ENCODE measurements at places on chromosomes 2 and 18.
A peak's percentile ranks its signal among the peaks of the same experiment; 100 is the strongest.

DNA sequence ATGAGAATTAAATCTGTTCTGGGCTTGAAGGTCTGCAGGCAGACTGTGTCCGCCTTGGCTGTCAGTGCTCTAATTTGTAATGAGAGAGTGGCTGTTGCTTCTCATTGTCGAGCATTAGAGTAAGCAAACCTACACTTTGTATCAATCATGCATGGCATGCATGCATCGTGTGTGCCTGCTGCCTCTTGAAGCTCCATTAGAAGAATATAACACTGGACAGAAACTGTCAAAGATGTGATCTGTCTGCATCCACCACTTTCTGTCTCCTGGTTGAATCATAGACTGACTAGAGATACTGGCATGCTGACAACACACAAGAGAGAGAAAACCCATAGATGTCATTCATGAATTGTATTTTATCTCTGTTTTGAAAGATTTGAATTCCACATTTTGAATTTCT is 275.0 kb upstream of the NXPH2 start:
- DNase-seq: no peak

DNA sequence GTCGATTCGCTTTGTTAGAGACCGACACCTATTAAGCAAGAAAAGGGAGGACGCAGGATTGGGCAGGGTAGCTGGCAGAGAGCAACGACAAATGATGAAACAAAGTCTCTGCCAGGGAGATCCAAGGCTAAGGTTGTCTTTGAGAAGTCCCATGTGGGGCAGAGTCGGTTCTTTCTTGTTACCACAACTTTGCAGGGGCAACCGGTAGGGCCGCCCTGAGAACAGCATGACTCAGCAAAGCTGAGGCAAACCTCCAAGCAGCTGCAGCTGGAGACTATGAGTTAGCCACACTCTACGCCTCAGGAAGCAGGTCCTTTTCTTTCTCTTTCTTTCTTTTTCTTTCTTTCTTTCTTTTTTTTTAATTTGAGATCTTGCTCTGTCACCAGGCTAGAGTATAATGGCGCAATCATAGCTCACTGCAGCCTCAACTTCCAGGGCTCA is 452.3 kb upstream of the ID2 start:
- peak; percentile 6 for DNase-seq

DNA sequence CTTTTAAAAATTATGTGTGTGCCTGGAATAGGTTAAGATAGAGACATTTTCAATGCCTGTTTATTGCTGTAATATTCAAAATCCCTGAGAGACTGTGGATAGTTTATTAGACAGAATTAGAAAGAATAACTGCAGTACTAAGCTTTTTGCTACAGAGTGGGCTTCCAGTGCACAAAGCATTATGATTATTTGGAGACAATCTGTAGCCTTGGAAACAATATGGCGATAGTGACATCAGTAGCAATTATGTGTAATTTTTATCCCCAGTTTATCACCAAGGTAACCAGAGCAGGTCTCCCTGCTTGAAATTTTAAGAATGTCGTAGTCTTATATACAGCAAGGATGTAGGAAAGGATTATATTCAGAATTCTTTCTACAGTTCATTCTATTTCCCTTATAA is 100.0 kb downstream of the MYO3B start:
- no peak for DNase-seq

GRCh38 chr2:43924463-43924862 is 71.3 kb downstream of the LRPPRC start:
- DNase-seq: no peak

DNA sequence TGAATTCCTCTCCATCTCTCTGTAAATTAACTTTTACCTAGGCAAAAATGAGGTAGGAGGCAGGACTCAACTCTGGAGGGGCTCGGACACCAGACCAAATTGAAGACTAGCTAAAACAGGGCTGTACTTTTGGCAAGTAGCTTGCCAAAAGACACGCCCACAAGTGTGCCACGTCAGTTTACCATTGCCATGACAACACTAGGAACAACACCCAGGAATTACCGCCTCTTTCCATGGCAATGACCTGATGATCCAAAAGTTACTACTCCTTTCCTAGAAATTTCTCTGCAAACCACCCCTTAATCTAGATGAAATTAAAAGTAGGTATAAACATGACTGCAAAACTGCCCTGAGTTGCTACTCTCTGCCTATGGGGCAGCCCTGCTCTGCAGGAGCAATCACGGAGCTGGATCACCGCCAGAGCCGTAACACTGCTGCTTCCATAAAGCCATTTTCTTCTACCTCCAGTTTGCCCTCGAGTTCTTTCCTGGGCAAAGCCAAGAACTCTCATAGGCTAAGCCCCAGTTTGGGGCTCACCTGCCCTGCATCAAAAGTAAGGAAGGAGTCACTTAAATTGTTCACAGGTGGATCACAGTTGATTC is 66.0 kb upstream of the FAM136A start:
- DNase-seq: no peak

DNA sequence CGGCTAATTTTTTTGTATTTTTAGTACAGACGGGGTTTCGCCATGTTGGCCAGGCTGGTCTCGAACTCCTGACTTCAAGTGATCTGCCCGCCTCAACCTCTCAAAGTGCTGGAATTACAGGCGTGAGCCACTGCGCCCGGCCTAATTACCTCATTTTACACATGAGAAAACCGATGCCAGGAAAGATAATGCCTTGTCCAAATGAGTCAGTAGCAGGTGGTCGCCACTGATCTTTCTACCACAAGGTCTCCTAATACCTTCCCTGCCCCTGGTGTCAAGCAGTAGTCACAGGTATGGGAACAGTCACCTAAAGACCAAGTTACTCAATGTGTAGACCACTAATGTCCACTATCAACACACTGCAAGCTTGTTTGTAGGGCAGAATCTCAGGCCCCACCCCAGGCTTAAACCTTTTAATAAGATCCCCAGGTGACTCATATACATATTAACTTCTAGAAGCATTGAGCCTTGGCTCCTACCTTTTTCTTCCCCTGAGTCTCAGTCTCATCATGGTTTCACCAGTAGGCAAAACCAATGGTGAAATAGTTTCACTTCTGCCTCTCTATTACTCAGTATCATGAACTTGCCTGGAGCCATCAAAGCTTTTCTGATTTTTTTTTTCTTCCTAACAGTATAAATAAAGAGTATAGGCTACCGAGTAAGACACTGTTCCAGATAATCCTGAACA is 6.9 kb upstream of the EPB41L5 start:
- DNase-seq: no peak

DNA sequence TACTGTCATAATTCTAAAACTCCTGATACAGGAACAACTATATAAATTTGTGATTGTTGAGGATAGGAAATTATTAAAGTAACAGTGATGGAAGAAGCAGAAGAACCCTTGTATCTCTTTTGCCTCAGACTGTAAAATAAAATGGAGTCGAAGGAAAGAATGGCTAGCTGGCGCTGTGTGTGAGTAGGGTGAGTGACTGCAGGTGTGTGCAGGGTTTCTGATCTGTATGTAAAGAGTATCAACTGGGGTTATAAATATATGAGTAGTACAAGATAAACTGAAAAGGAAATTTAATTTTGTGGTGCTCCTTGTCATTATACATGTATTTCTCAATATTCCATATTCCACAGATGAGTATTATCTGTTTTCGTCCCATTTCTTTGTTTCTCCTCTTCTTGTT is 15.2 kb downstream of the POLI start:
- no peak for DNase-seq

GRCh38 chr2:84388133-84388532 is 70.9 kb downstream of the SUCLG1 start:
- no peak for DNase-seq

DNA sequence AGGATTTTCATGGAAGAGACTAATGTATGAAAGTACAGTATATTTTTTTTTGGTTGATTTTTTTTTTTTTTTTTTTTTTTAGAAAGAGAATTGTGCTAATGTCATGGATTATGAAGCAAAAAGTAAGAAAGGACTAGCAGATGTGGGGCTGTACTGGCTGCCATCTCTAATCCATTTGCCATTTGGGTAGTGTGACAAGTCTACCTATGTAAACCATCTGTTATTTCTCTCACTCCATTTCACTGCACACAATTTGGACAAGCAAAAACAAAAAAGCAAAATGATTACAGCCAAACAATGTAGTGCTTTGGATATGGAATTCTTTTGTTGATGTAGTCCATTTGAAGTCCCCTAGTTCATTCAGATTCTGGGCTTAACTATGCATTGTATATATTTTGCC is 1355.4 kb downstream of the LRP1B start:
- DNase-seq: no peak

- DNase-seq: no peak
These were observed 132.8 kb downstream of the ARHGAP15 start for GRCh38 chr2:143261986-143262385.

GRCh38 chr2:126834006-126834659 is 64.6 kb upstream of the TEX51 start:
- DNase-seq: no peak

GRCh38 chr2:230323385-230324106 is 3.4 kb upstream of the SP140L start:
- no peak for DNase-seq

DNA sequence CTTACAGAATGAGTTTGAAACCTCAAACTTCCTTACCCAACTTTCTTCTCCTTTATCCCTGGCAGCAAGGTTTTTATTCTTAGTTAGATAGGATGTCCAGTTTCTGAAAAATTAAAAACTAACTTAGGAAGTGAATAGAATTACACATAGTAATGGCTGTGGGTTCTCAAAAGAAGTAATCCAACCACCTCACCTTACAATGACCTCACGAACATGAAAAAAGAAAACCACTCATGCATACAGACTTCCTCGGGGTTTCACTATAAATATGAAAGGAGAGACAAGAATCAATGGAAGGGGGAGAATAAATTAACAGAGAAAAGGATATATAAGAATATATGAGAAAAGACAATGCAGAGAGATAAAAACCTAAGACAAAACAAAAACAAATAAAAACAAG is 1044.3 kb upstream of the KLHL29 start:
- DNase-seq: no peak

- no peak for DNase-seq
These were observed 7.6 kb upstream of the NAGK start for GRCh38 chr2:71060871-71061270.

DNA sequence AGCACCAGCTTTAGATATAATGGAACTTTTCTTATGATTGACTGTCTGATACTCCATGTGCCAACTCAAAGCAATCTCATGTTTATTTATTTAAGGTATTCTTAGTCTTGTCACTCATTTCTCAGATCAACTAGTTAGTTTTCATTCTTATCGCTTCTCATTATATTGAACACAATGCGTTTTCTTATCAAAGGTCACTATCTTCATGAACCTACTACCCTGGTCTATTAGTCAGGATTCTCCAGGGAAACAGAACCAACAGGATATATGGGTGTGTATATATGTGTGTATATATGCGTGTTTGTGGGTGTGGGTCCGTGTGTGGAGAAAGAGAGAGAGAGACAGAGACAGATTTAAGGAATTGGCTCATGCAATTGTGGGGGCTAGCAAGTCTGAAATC is 619.9 kb downstream of the ZEB2 start:
- DNase-seq: no peak

- DNase-seq: no peak
These were observed 8.3 kb downstream of the TBR1 start for GRCh38 chr2:161424394-161424769.

- DNase-seq: no peak
These were observed 128.1 kb upstream of the AQP4 start for GRCh38 chr18:26993568-26993967.

DNA sequence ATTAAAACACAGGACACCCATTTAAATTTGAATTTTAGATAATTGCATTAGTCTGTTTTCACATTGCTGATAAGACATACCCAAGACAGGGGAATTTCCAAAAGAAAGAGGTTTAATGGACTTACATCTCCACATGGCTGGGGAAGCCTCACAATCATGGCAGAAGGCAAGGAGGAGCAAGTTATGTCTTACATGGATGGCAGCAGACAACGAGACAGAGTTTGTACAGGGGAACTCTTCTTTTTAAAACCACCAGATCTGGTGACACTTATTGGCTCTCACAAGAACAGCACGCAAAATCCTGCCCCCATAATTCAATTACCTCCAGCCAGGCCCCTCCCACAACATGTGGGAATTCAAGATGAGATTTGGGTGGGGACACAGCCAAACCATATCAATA is 79.8 kb upstream of the SMAD2 start:
- no peak for DNase-seq

- DNase-seq: no peak
These were observed 2.7 kb downstream of the CDH20 start for GRCh38 chr18:61335684-61336555.

DNA sequence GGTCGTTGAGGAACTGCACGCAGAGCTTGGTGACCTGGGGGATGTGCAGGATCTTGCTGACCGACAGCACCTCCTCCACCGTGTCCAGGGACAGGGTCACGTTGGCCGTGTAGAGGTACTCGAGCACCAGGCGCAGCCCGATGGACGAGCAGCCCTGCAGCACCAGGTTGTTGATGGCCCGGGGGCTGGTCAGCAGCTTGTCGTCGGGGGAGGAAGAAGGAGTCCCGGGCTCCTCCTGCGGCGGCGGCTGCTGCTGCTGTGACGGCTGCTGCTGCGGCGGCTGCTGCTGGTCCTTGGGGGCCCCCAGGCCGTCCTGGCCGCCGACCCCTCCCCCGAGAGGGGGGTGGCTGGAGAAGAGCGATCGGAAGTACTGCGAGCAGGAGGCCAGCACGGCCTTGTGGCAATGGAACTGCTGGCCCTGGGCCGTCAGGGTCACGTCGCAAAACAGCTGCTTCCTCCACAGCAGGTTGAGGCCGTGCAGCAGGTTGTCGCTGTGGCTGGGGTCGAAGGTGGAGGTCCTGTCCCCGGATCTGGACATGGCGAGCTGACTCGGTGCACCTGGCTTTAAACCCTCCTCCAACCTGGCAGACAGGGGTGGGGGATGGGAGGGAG is 2.7 kb downstream of the KLHL14 start:
- no peak for DNase-seq

GRCh38 chr2:216335252-216335651 is 37.0 kb downstream of the MARCHF4 start:
- DNase-seq: no peak

- no peak for DNase-seq
These were observed 193.3 kb downstream of the ANKRD30B start for GRCh38 chr18:14941256-14941655.

DNA sequence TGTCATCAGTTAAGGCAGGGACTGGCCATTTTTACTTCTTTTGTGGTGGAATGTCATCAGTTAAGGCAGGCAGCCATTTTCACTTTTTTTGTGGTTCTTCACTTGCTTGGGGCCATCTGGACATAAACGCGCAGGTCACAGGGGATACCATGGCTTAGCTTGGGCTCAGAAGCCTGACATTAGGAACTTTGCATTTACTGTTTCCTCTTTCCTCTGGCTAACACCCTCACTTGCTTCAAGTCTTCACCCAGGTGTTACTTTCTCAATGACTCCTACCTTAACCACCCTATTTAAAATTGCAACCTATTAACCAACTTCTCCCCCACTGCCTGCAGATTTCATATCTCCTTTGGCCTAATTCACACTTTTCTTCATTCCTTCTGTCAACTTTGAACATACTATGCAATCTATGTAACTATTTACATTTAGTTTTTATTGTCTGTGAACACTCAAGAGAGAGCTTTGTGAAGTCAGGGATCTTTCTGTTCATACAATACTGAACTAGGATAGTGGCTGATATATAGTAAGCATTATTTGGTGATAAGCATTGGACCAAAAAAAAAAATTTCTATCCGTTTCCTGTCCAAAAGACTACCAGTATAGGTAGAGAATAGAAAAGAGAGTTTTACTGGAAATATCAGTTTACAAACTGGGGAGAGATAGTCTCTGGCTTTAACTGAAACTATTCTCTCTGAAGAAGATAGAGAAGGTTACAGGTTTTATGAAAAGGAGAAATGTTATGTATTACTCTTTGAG is 600.1 kb upstream of the ZNF804A start:
- no peak for DNase-seq

- DNase-seq: no peak
These were observed 96.0 kb downstream of the INHBB start for GRCh38 chr2:120441744-120442471.

Data from stimulated activated CD4-positive, alpha-beta T cell treated with anti-CD3 and anti-CD28 coated beads, Interleukin-12 subunit alpha, Interleukin-12 subunit beta, amount 100 ng/mL, for 24 hours (primary cell).